Putamen (tissue), 1 donor: ENCODE measurements at places on chromosomes 7 and 10.

DNA sequence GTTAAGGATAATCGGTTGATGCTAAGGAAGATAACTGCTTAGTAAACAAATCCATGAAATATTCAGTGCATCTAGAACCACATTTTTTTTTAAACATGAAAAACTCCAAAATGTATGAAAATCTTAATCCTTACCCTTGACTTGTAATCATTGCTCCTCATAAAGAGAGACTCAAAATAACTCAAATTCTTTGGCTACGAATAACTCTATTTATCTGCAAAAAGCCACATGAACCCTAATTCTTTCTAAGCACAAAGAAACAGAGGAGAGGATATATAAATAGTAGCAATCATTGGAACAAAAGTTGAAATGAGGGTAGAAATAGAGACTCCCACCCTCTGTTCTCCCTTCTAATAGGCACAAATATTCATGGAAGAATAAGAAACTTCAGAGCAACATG is 40.2 kb downstream of the ANK3 start:
- no peak for DNase-seq

GRCh38 chr10:78914060-78914378 is 154.7 kb upstream of the ZMIZ1 start:
- no peak for DNase-seq

- DNase-seq: no peak
Measured at GRCh38 chr7:135994466-135995205, 17.5 kb upstream of the MTPN start.

DNA sequence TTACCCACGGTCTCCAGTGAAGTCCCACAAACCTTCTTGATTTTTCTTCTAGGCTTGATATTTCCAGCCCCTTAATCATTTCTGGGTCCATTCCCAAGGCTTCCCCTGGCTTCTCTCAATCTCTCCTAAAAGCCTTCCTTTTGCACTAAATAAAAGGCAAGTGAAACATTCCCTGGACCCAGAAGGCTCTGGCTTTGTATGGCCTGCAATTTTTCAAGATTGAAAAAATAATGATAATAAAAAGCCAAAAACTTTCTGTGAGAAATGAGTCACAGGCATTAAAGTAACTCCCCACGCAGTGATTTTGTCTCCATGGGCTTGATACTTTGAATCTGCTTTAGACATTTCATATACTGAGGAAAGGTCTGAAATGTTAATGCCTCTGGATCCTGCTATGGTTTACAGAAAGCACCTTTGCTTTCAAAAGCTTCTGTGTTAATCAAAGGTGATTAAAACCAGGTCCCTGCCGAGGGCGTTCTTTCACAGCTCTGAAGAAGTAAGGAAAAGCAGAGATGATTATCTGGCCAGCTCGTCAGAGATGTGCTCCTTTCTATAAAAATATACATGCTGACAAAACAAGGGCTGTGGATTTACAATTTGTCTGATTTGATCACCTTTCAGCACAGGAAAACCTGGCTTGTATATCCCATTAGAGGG is 118.9 kb upstream of the TMEM72 start:
- no peak for DNase-seq

GRCh38 chr7:151858456-151858855 is 18.5 kb downstream of the PRKAG2 start:
- DNase-seq: no peak

GRCh38 chr7:24800667-24801066 is 43.4 kb upstream of the GSDME start:
- no peak for DNase-seq

DNA sequence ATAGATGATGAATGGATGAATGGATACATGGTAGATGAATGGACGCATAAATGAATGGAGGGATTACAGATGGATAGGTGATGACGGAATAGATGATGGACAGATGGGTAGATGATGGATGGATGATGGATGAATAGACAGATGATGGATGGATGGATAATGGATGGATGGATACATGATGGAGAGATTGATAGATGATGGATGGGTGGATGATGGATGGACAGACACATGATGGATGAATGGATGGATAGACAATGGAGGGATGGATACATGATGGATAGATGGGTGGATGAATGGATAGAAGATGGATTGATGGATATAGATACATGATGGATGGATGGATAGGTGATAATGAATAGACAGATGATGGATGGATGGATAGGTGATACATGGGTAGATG is 8.8 kb upstream of the PDGFA start:
- no peak for DNase-seq

GRCh38 chr7:127890726-127891125 is 140.5 kb downstream of the LRRC4 start:
- no peak for DNase-seq

DNA sequence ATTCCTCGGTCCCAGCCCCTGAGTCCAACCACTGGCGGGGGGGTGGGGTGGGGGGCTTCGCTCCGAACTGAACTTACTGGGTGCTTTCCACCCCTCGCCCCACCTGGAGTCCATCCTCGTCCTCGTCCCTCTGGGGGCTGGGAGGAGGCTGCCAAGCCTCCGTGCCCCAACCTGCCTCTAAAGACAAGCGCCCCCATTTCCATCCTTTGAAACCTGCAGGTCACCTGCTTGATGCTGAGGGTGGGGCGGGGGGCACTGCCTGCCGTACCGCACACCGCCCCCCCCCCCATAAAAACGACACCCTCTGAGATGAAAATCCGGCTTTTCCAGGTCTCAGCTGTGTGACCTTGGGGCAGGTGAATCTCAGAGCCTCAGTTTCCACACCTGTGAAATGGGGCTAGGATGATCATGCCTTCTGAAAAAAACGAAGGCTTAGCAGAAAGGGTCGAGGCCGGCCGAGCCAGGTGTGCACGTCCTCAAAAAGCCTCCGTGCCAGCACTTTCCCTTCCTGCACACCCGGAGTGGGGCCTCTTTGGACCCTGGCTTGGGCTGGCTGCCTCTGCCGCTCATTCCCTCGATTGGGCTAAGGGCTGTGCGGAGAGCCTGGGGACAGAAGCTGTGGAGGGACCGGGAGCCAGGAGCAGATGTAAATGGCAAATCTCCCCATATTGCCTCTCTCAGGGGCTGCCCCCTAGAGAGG is 967 bp downstream of the ELFN1 start:
- no peak for DNase-seq

GRCh38 chr10:69047111-69047832 is 40.6 kb upstream of the SRGN start:
- no peak for DNase-seq

DNA sequence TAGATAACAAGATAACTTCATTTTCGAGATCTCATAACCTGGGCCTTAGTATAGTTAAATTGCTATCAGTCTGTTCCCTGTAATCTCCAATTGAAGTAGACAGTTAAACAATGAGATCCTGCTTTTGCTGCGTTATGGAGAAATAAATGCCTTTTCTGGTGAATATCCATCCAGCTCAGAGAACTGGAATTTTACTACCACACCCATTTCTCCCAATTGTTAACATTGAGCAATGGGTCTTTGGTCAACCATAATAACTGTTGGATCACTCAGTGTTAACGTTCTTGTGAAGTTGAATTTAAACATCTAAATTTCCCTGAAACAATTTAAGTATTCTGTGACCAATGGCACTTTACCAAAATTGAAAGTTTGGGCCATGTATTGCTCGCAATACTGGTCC is 3.0 kb downstream of the CALU start:
- DNase-seq: no peak
